ENCODE measurements at places on chromosomes 4 and X.

DNA sequence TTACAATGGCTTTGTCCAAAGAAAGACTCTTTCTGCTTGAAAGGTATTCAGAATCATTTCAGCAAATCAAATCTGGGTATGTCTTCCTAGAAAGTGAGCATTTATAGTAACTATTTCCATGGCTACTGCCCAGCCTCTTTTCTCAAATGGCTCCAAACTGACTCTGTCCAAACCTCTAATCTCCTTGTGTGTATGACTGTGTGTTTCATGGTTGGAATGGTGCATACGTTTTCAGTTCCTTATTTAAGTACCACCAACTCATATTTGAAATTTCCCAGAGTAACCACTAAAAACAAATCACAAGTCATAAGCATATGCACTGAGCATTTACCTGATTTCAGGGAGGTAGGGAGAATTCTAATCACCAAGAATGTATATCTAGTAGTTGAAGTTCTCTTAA, 106.0 kb downstream of the TMEM144 start:
- DNase-seq = no peak

DNA sequence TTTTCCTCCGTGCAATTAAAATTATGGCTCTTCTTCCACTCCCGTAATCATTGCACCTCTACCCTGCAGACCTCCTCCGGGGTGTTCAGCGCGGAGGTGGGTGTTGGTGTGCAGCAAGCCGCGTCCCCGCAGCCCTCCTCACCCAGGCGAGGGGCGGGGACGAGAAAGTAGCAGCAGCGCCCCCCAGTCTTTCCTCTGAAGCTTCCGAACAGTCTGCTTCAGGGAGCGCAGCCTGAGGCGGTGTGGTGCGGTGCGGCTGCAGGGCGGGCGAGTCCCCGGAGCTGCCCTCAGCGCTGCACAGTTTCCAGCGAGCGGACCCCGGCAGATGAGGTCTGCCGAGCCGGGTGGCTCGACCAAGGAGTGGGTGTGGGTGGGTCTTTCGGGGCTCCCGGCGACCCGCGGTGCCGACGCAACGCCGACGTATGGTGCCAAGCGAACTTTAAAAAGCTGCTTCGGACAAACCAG, at the start of gene FRAS1:
FRAS1 (plus strand) TSS at position 189 of the 465 bp plus-strand sequence. CDS start 687 bp downstream, outside the sequence.
- DNase-seq = no peak

GRCh38 chr4:175054980-175055379, 136.8 kb downstream of the ADAM29 start:
- DNase-seq = no peak

GRCh38 chr4:28435314-28435713, 1574.7 kb downstream of the STIM2 start:
- DNase-seq = no peak

DNA sequence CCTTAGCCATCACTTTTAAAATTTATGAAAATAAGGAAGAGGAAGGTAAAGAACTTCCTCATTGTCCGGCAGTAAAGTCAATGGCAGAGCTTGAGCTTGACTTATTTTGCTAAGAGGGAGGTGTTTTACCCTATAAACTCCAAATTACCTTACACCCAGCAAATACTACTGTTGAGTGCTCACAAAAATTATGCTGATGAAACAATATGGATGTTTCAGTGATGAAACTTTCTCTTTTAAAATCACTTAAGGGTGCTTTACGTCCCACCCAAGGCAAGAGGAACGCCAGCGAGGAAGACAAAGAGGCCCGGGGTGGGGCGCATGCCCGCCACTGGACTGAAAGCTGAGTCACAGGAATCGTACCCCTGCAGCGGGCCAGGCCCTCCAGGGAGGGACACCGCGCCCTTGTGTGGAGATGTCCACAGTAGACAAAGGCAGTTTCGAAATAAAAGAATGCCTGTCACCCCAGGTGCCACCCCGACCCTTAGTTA, 560 bp upstream of the TMSB4X start:
- peak; percentile 37 for DNase-seq

DNA sequence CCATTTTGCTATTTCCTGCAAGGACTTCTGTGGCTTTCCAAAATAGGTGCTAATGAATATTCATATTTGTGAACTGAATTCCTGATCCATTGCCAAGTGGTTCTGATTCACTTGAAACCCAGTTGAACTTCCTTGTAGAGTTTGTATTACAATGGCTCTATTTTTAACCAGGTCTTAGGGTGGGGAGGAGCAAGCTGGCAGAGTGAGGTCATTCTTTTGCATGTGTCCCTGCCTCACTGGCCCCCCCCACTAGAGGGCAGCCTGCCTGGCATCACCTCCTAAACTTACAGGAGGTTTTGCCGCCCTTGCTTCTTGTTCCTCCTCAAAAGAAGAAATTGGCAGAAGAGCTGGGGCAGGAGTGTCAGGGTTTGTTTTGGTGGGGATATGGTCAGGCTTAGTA, 10.5 kb downstream of the PTTG2 start:
- DNase-seq = no peak

- DNase-seq = no peak
Measured at GRCh38 chr4:7328913-7329638, 105.7 kb downstream of the PSAPL1 start.

DNA sequence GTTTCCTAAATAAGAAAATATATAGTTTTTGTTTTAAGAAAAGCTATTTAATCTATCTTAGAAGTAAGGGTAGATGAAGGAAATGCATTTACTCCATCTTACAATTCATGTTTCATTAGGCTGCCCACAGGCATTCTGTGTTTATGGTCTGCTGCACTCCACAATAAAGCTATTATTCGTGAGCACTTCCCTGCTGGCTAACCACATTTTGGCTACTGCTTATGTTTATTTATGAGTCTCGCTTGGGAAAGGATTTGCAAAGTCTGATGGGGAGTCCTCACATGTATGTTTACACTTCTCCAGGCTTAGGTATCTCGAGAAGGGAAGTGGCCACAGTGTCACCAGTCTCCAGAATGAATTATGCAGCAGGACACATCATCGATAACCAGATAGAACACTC, 260.8 kb upstream of the VCX start:
- DNase-seq = no peak

DNA sequence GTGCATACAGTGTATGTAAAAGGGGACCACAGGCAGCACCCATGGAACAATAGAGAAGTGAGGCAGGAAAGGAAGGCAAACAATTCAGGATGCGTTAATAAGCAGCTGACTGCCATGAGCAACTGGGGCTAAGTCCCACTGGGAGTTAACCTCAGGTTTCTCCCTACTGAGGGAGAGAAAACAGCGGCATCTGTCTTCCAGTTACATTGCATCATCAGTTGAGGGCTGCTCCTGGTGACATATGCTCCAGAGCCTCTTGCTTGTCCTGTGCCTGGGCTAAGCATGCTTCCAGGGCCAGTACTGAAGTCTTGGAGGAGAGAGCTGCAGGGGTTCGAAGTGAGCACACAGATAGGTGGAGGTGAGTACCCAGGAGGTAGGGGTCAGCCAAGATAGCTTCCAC, 24.3 kb downstream of the RAI2 start:
- DNase-seq = no peak

DNA sequence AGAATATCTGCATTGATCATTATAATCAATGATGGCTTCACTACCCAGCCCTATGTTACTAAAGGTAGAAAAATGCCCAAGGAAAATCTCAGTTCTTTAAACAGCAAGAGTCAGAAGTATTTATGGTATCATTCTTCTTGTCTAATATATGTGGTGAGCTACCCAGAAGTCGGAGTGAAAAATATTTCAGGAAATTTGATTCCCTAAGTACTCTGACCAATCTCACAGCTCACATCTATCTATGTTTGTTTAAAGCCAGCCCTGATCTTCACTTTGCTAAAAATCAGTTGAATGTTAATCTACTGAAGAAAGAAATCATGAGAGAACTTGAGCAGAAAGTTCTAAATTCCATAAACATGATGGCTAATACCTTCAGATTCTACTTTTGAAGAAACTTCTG, 522.9 kb upstream of the SLIT2 start:
- no peak for DNase-seq

DNA sequence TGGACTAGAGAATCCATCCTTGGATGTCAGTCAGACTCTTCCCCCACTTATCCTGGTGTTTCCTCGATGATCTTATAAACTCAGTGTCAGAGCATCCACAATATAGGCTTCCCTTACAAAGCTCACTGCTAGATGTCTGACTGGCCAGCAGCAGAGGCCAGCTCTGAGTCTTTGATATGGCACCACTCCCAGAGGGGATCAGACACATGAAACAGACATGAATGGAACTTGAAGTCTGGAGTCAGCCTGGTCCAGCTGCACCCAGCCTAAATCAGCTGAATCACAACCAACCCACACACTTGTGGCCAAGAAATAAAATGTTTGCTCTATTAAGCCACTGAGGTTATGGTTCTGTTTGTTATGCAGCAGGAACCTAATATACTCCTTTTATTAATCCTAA, 129.6 kb upstream of the MED14 start:
- DNase-seq = no peak

GRCh38 chrX:123184866-123185276, 793 bp downstream of the GRIA3 start:
- no peak for DNase-seq

DNA sequence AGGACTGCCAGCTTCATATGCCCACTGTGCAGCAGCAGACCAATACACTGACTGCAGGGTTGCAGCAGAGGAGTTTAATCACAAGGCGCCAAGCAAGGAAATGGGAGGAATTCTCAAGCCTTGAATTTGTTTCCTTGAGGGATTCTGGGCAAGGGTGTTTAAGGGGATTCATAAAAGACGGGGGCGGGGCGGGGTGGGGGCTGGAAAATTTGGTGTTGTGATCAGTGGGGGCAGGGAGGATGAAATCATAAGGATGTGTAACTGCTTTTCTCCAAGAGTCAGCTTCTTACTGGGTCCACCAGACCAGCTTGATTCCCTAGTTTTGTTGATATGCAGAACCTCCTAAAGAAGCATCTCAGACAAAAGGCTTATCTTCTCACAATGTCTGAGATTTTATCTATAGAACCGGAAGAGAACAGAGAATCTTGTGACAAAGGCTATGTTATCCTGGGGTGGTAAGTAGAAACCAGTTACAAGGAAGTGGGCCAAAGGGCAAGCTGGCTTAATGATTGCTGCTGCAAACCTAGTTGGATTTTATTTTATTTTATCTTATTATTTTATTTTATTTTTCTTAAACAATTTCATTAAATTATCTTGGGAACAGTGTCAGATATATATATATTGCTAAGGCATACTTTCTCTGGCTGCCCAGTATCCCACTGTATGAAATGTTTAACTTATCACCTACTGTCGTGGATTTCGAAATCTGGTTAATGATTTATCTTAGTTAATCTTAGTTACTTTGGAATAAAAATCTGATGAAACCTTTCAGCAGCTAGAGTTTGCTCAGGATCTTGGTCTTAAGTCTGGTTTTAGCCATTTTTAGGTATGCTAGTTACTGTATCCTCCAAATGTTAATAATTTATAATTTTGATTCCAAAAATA, 276.4 kb downstream of the RPA4 start:
- DNase-seq = peak; percentile 36

DNA sequence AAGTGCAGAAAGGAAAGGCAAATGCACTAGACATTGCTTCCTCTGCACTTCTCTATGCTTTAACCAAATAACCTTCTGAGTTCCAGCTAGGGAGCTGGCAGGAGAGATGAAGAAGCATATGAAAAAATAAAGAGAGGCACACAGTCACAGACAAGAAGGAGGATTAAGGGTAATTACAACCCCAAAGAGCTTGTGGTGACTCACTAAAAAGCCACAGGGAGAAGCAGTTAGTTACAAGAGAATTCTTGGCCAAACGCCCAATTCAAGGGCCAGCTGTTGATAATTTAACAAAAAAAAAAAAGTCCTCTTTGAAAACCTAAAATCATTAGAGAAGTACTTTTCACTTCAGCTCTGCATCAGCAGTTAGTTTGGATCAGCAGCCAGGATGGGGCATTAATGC, 478.0 kb downstream of the KCNIP4 start:
- no peak for DNase-seq

DNA sequence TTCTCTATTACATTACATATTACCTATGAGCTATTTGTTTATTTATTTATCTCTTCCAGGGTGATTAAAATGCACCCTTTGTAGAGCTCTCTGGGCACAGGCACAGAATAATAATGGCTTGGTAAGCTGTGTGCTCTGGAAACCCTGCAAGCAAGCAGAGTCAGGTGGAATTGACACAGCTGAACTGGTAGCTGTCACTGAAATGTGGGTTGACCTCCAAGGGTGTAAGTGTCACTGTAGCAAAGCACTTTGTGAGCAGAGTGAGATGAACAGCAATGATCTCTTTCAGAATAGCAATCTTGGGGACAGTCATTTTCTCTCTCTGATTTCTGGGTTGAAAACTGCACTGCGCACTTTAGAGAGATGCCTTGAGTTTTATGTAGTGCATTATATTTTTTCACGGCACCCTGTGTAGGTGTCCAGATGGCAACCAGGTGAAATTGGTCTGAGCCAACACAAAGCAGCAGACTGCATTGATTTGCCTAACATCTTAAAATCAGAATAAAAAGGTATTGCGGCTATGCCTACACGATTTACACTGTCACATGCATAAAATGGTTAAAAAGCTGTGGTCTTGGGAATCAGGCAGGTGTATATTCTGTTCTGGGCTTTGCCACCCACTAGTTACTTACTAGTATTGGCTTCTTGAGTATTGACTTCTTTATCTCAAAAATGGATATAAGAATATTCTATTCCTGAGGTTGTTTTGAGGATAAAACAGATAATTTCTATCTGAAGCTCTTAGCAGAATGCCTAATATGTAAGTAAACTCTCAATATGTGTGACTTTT, 450.3 kb downstream of the RAPGEF2 start:
- no peak for DNase-seq

DNA sequence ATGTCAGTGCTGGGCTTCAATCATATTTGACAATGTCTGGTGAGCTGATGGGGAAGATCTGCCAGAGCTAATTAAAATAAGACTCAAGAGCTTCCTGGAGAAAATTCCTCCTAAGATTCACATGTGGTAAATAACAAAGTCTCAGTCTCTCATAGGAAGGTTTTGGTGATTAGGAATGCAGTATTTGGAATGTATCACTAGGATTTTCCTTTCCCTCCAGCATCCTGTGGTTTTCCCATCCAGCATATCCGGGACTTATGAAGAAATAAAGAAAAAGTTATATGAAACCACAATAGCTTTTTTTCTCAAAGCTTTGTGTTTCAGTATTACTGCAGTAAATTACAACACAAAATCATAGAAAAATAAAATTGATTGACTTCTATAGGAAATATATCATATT, 1597.1 kb downstream of the ADGRL3 start:
- no peak for DNase-seq

GRCh38 chrX:118207831-118208453, 91.3 kb upstream of the KLHL13 start:
- no peak for DNase-seq

- DNase-seq = no peak
Measured at GRCh38 chrX:32024072-32024471, 952.2 kb upstream of the FTHL17 start.

DNA sequence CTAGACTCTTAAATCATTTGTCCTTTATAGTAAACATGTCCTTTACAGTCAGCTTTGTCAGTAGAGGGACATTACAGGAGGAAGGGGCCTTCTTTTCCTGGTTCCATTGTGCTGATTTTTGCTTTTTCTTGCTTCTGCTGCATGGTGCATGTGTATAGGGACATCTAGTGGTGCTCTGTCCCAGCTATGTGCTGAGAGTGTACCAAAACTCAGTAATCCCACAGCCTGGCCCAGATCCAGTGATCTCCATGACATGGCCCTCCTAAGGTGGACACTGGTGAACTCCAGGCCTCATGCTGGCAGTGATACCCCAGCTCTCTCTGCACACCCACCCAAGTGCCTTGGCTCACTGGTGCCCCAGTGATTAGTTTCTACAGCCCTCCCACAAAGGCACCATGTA, 45.2 kb downstream of the MAGEB17 start:
- no peak for DNase-seq

All from bone marrow (tissue), 2 donors.